ENCODE measurements at places on chromosomes 2 and 18. TPM values are rescaled to one million over a fixed set of nuclear protein-coding genes. Genes with fewer than 3 reads are reported as not detected.

GRCh38 chr18:6404834-6405233 is 9.9 kb downstream of the L3MBTL4 start:
- DNase-seq: no peak

MYO5B gene
- 0.50 TPM for total RNA-seq

DNA sequence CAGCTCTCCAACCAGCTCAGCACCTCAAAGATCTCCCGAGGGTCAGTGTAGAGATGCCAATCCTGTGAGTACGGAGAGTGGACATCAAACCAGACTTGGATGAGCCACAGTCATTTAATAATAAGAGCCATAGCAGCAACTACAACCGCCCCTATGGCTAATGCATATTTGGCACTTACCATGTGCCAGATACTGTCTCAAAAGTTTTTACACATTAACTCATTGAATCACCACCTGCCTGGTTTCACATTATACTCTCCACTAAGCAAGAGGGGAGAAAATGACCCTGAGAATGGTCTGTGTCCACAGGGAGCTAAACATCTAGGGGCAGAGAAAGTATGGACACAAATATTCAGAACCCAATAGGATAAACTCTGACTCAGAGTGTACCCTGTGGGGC is 2.6 kb downstream of the CNPPD1 start:
- DNase-seq: no peak

PSD4 gene
- total RNA-seq: 2.3 TPM

GRCh38 chr2:38213619-38214167 is 137.7 kb upstream of the CYP1B1 start:
- no peak for DNase-seq

RBMS1 gene
- total RNA-seq: 69.3 TPM

DNA sequence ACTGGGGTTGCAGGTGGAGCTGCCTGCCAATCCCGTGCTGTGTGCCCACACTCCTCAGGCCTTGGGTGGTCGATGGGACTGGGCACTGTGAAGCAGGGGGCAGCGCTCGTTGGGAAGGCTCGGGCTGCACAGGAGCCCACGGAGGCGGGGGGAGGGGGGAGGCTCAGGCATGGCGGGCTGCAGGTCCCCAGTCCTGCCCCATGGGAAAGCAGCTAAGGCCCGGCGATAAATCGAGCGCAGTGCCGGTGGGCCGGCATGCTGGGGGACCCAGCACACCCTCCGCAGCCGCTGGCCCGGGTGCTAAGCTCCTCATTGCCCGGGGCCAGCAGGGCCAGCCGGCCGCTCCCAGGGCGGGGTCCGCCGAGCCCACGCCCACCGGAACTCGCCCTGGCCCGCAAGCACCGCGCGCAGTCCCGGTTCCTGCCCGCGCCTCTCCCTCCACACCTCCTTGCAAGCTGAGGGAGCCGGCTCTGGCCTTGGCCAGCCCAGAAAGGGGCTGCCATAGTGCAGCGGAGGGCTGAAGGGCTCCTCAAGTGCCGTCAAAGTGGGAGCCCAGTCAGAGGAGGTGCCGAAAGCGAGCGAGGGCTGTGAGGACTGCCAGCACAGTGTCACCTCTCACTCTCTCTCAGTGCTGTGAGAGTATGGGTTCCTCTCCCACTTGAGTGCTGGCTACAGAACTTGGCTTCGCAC is 1210.6 kb upstream of the NXPH2 start:
- DNase-seq: no peak

GRCh38 chr2:187542123-187542522 is 12.1 kb downstream of the TFPI start:
- no peak for DNase-seq

DNA sequence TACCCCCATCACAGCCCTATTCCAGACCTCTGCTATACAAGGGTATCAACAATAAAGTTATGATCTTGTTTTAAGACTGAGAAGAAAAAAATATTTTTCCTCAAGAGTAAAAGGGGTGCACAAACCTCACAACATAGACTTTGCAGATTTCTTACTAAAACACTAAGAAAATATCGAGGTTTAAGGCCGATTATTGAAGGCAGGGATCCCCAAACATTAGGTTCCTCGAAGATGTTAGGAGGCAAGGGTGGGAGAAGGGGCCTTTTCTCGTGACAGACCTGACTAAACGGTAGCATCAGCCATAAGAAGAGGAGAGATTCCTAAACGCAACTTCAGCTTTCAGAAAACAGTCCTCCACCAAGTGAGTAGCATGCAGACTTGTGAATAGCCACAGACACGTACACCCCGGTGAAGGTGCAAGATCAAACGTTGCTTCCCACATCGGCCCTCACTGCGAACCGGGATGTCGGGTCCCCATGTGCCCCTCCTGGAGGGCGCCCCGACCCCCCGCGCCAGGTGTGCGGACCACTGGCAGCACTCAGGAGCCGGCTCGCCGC is 678 bp downstream of the PIAS2 start:
- DNase-seq: peak; percentile 19

- no peak for DNase-seq
These were observed 199.6 kb downstream of the MGAT5 start for GRCh38 chr2:134453476-134453875.

TUBA3E gene
- total RNA-seq: 7.4 TPM

NCKAP5 gene
- 9.1 TPM for total RNA-seq

GRCh38 chr2:43285987-43286386 is 59.6 kb upstream of the ZFP36L2 start:
- no peak for DNase-seq

REG3A gene
- not detected for total RNA-seq

DNA sequence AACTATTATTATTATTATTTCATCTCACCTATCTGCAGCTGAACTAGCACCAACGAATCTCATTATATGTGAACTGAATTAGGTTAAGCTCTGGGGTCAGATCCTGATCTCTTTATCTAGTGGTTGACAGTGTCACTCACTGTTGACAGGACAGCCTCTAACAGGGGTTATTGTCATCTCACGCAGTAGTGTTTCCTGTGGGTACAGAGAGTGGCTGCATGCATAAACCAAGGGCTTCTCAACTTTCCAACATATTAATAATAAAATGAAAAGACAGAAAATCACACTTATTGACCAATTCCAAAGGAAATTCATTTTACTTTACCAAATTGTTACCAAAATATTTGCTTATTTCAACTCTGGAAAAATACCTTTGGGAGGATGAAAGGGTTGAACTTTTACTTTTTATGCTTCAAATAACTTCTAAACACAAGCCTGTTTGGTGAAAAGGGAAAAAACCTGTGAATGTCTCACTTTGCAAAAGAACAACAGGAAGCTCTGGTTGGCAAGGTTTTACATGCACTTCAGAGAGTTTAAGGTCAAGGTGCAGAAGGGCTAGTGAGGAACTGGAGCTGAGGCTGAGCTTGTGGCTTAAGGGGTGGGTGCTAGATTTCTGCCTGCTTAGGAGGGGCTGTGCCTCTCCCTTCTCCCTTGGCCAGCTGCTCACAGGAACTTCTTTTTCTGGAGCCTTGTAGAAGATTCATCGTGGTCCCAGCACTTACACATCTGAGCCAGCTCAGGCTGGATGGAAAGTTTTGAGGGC is 72.6 kb downstream of the CTAGE1 start:
- no peak for DNase-seq

GRCh38 chr2:173983391-173983871 is 18.3 kb upstream of the SP3 start:
- no peak for DNase-seq

- peak; percentile 27 for DNase-seq
These were observed 42.4 kb downstream of the HK2 start for GRCh38 chr2:74876081-74876886.

GRCh38 chr18:54647176-54647575 is 56.1 kb downstream of the DYNAP start:
- no peak for DNase-seq

DTYMK gene
- total RNA-seq: 9.6 TPM

RIF1 gene
- total RNA-seq: 15.9 TPM

CTLA4 gene
- total RNA-seq: not detected

CNRIP1 gene
- 8.3 TPM for total RNA-seq

DNA sequence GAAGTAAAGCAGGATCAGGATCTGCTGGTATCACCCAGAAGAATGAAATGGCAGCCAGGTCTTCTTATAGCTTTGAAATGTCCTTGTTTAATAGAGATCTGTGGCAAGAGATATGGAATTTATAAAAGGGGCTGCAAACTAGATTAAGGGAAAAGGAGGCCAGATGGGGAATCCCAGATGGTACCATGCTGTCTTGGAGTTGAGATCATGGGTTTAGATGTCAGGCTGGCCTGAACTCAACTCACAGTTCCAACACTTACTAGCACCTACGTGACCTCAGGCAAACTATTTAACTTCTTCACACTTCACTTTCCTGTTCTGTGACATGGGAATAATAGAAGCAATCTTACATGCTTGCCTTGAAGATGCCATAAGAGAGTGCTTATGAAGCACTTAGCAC is 188.2 kb downstream of the ALK start:
- no peak for DNase-seq

DNA sequence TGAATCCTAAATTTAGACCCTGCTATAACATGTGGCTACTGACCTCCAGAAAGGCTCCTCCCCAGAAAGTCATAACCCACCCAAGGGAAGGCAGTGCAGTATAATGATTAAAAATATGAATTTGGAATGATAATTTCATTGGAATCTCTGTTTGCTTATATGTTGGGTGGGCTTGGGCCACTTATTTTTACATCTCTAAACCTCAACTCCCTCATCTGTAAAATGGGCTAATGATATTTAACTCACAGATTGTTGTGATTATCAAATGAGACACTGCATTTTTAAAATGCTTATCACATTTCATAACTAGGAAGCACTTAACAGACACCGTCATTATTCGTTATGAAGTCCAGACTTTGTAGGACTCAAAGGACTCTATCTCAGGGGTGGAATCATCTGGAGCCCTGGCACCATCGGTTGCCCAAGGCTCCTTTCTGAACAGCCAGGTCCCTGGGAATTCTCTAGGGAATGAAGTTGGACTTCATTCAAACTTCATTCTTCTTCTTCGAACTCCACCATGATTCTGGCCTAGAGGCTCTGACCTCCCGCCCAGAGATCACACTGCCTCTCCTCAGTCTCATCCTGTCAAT is 33.1 kb upstream of the RMDN2 start:
- no peak for DNase-seq

DNA sequence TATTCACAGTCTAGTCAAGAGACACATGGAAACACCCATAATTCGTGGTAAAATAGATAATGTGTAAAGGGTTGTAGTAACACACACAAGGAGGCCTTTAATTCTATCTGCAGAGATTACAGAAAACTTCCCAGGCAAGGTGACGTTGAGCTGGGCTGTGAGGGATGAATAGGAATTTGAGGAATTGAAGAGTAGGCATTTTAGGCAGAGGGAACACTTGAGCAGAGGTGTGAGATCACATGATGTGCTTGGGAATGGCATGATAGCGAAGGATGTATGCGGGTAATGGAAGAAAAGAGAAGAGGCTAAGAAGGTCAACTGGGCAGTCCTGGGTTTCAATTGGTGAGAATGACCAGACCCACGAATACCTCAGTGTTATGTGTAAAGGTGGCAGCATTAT is 20.2 kb downstream of the DRC1 start:
- DNase-seq: no peak

DNA sequence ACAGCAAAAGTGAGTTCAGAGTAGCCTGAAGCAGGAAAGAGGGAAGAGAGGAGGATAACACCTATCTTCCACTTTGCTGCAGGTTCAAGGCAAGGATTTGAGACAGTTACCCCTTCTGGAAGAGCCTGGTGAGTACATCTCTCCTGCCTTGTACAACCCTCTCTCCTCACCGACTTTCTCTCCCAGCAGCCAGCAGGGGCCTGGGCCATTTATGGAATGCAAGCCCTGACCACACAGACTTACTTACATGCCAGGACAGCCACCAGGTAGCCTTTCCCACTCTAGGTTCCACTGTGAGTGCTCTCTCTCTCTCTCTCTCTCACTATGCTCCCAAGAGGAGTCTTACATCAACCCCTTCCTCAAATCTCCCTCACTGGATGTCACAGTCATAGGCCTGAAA is 57.0 kb downstream of the BCL11A start:
- no peak for DNase-seq

GRCh38 chr2:45886171-45886663 is 234.7 kb downstream of the PRKCE start:
- DNase-seq: no peak

Measured in heart right ventricle (tissue), 16 donors.